T-helper 2 cell treated with Interferon-gamma antibody and Interleukin-4, amounts not matched to agents 5 μg/mL and 100 μg/mL, for 36 hours (primary cell): ENCODE measurements at places on chromosomes 7 and 10.

- DNase-seq = no peak
Observed at GRCh38 chr10:77529050-77529576, 108.5 kb downstream of the KCNMA1 start.

DNA sequence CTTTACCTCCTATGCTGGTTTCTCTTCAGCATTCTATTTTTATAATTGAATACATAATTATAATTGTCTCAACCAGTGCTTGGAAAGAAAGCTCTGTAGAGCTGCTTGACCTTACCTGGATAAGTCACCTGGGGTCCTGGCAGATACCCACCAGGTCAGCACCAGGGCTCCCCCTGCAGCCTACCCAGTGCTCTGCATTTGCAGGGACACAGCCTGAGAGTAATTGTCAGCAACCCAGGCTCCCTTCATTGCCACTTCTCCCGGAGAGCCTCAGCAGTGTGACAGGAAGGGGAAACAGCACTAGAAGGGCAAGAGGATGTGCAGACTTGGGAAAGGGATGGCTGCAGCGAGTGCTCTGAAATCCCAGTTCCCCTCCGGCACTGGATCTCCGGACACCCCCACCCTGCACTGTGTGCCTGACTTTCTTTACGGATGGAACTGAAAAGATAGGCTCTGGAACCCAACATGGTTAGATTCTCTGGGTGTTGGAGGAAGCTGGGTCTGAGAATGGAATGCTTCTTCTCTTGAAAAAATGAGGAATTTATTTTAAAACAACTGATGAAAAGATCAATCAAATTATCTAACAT lies 11.4 kb upstream of the PAX4 start:
- no peak for DNase-seq

- no peak for DNase-seq
Observed at GRCh38 chr10:75922435-75922834, 491.0 kb downstream of the LRMDA start.

GRCh38 chr10:97888641-97889262 lies 39.1 kb downstream of the GOLGA7B start:
- DNase-seq = no peak

DNA sequence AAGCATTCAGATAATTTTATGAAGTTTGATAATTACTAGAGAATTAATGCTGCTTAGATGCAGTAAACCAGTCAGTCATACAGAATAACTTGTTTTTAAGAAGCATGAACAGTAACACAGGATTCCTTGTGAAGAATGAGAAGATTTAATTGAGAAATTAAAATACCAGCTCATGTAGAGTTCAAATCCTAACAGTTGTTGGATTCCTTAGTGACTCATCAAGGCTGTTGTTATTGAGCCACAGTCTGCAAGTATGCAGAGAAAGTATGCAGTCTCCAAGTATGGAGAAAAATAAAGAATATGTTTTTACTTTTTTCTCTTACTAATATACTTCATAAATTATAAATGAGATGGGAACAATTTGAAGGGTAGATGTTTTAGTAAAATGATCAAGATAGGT lies 30.2 kb upstream of the CYP26C1 start:
- no peak for DNase-seq

- no peak for DNase-seq
Observed at GRCh38 chr7:2010551-2011265, 222.0 kb downstream of the MAD1L1 start.

GRCh38 chr10:5343561-5343960 lies 21.2 kb upstream of the UCN3 start:
- no peak for DNase-seq

- no peak for DNase-seq
Observed at GRCh38 chr10:128497660-128498377, 371.6 kb upstream of the MKI67 start.

- DNase-seq = no peak
Observed at GRCh38 chr7:39027491-39027890, 49.8 kb downstream of the POU6F2 start.
